ENCODE measurements at places on chromosomes 5 and 9.

GRCh38 chr9:95770653-95771131, 104.8 kb upstream of the ERCC6L2 start:
- DNase-seq = no peak

- DNase-seq = no peak
These were observed 417.8 kb downstream of the TMEM161B start for GRCh38 chr5:87850843-87851242.

- no peak for DNase-seq
These were observed 125.9 kb upstream of the ANKRD55 start for GRCh38 chr5:56358703-56359681.

GRCh38 chr5:95824747-95825146, 2.2 kb upstream of the GLRX start:
- no peak for DNase-seq

- no peak for DNase-seq
These were observed 27.1 kb downstream of the HRH2 start for GRCh38 chr5:175684931-175685330.

DNA sequence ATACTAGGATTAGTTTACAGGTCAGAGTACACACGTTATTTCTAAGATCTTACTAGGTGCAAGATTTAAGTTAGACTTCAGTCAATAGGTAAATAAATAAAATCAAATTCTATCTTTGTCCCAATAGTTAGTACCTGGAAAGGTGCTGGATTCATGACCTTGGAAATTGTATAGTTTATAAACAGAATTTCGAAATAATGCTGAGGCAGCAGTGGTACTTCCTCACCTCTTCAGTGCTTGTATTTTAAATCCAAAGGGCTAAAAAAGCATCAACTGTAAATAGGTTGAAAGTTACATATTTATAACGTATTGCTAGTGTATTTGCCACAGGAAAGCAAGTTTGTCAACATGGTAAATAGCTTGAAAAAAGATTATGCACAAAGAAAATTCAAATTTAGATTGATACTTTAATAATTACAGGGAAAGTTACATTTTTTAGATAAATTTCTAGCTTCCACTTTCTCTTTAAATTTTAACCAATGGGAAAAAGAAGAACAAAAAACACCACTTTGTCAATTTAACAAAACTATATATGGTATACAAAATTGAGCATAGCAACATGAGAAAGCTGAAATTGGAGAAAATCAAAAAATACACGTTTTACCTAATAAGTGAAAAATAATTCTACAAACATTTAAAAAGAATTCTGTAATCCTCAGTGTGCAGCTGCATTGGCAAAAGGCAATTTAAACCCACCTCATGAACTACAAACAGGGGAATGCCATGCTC, 46.5 kb downstream of the NR3C1 start:
- DNase-seq = no peak

GRCh38 chr9:7103367-7103766, 345.6 kb downstream of the KDM4C start:
- DNase-seq = no peak

- DNase-seq = no peak
These were observed 115.3 kb upstream of the BNC2 start for GRCh38 chr9:16985559-16986348.

DNA sequence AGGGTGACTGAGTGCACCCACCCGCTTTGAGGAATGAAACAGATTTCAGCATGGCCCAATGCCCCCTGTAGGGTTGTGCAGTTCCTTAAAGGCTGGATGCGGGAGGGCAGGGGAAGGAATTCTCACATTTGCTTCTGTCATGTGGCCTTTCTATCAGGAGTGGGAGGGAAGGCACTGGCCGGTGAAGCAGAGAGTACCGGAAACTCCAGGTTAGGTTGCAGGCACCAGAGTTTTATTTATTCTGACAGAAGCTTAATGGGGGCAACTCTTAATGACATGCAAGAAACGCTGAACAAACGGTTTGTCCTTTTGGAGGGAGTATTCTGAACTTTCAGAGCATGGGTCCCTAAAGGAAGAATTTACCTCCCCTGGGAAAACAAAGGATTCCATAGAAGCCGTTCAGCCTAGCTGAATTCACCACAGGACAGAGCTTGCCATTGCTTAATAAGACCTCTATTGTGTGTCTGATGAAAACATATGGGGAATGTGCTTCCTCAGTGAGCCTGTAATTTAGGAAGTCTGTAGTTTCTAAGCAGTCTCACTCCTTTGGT, 44.1 kb upstream of the EQTN start:
- no peak for DNase-seq

- DNase-seq = no peak
These were observed 3.2 kb downstream of the ENTPD8 start for GRCh38 chr9:137437691-137438590.

DNA sequence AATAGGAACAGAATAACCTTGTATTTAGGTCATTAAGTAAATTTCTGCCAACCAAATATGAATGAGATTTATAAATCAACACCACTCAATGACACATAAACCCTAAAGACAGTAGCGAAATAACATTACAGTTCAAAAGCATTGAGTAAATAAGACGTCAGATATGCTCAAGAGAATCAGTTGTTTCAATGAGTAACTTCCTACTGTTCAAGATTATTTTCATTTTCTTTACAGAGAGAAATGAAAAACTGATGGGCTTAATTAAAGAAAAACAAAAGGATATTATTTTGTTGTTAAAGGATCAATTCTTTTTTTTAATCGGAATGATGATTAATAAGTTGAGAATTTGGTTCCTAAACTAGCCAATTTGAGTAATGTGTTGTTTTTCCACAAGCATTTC, 150.1 kb downstream of the BNC2 start:
- DNase-seq = no peak

DNA sequence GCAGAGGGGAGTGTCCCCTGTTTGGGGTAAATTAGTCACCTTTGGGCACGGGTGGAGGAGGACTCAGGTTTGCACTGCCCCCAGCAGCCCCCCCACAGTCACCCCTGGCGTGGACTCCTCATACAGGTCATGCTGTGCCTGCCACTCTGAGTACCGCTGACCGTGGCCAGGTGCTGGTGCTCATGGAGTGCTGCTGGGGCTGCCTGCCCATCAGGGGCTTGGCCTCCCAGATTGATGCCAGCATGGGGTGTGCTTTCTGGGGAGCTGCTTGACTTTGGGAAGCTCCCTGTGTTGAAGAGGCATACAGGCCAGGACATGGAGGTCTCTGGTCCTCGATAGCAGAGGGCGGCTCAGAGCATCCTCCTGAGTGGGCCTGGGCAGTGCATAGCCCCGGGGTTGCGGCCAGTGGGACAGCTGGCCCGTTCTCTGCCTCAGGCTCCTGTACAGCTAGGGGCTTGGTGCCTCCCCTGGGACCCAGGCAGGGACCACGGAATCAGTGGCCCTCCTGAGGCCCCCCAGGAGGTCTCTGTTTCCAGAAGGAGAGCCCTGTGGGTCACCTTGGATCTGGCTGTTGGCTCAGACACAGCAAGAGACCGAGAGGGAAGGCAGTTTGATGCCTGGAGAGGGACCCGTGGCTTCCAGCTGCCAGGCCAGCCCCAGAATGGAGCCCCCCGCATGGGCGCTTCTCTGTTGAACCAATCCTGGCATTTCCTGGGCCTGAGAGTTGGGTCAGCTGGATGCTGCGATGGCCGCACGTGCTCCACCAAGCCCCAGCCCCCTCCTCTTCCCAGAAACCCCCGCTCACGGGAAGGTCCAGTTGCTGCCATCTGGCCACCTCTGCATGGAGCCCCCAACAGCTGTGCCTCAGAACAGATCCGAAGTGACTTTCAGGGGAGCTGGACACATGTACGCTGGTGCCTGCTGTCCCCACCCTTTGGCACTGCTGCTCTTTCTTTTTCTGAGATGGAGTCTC, 6.1 kb upstream of the AJM1 start:
- no peak for DNase-seq

DNA sequence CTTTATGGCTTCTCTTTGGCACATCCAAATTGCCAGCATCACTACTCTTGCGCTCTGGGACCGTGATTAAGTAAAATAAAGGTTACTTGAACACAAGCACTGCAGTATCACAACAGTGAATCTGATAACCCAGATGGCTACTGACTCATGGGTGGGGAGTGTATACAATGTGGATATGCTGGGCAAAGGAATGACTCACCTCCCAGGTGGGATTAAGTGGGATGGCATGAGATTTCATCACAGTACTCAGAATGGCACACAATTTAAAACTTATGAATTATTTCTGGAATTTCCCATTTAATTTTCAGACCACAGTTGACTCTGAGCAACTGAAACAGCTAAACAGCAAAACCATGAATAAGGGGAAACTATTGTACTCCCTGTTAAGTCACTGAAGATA, 4.3 kb downstream of the GFM2 start:
- DNase-seq = no peak

- DNase-seq = no peak
These were observed 22.6 kb downstream of the SGTB start for GRCh38 chr5:65699338-65699737.
